ENCODE measurements at places on chromosomes 1 and 21.

- DNase-seq, result no peak
These were observed 64.7 kb downstream of the SCCPDH start for GRCh38 chr1:246788895-246789338.

- peak; percentile 56 for DNase-seq
These were observed 21.0 kb upstream of the ARTN start for GRCh38 chr1:43912607-43913006.

GRCh38 chr1:3868464-3869006 lies 11.3 kb downstream of the DFFB start:
- DNase-seq, result no peak

DNA sequence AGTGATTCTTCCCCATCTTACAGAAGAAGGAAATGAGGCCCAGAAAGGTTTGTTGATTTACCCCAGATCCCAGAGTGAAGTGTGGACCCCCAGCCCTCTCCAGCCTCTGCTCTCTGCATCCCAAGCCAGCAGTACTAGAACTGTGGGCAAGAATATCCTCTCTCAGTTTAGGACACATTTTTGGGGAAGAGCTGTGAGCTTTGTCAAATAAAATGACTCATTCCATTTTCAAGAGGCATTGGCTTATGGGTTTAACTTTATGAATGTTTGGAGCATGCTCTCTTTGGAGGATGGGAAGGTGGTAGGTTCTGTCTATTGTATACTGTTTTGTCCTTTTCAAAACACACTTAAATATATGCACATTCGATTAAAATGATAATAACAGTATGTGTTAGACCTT lies 70.6 kb upstream of the CNTN2 start:
- no peak for DNase-seq

- DNase-seq, result no peak
These were observed 15.1 kb downstream of the MIGA1 start for GRCh38 chr1:77794550-77794949.

DNA sequence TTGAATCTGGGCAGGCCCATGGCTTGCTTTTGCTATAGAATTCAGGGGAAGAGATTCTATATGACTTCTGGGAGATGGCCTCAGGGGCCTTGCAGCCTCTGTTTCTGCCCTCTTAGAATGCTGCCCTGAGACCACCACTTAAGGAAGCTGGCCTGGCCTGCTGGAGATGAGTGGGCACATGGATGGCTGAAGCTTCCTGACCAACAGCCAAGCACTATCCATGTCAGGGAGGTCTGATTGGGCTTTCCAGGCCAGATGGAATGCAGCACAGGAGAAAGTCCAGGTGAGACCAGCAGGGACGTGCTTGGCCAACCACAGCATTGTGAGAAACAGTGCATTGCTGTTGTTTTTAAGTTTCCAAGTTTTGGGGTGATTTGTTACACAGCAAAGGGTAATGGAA lies 308.1 kb downstream of the PTPRU start:
- no peak for DNase-seq

DNA sequence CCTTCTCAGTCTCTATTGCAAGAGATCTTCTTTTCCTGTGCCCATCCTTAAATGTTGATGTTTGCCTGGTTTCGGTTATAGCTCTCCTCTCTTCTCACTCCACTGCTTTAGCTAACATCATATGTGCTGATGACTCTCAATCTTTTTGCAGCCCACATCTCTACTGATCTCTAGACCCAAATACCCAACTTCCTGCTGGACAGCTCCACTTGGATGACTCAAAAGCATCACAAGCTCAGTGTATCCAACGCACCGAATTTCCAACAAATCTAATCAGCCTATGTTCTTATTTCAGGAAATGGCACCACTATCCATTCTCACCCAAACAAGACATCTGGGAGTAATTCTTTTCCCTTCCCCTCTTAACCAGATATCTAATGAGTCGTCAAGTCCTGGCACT lies 79.1 kb upstream of the ARTN start:
- no peak for DNase-seq

- DNase-seq, result no peak
These were observed 201.4 kb upstream of the BRINP3 start for GRCh38 chr1:190679044-190679443.

DNA sequence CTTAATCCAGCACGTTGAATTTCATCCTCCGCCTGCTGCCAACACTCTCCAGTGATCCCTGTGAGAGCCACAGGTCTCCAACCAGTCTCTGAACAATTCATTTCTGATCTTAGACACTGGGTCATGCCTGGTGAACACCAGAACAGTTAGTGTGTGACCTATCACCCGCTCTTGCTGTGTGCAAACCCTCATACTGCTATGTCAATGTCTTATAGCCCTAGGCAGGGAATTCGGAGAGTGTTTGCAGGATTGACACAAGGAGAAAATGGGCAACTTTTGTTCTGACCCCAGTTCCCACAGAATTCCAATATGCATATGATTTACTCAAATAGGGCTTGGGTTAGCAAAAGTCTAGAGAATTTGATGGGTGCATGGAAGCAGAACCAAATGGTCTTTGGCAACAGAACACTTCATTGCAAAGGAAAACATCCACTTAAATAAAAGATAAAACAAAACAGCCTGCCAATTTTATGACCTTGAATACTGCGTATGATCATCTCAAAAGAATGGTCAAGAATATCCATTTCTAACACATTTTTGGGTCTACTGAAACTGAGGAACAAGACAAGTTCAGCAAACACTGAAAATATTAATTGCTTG lies 23.0 kb upstream of the GUCA2B start:
- DNase-seq, result no peak

DNA sequence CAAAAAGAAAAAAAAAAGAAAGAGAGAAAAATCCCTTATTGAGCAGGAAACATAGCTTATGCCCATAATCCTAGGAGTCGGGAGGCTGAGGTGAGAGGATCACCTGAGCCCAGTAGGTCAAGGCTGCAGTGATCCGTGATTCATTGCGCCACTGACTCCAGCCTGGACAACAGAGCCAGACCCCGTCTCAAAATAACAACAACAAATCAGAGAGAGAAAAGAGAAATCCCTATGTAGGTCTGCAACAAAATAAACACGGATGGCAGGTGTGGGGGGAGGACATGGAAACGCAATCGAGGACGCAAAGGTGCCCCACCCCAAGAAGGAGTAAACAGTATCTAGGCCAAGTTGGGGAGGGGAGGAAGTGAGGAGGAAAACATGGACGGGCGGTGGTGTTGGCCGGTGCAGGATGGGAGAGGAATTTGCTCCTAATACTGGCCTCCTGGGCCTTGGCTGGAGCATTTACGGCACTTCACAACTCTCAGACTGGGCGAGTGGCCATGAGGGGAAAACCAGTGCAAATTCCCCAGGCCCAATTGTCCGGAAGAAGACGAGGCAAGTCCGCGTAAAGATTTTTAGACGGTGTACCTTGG lies 609 bp upstream of the CHTOP start:
- DNase-seq, result no peak

- DNase-seq, result no peak
These were observed 83.8 kb upstream of the ACTL8 start for GRCh38 chr1:17671314-17671705.

DNA sequence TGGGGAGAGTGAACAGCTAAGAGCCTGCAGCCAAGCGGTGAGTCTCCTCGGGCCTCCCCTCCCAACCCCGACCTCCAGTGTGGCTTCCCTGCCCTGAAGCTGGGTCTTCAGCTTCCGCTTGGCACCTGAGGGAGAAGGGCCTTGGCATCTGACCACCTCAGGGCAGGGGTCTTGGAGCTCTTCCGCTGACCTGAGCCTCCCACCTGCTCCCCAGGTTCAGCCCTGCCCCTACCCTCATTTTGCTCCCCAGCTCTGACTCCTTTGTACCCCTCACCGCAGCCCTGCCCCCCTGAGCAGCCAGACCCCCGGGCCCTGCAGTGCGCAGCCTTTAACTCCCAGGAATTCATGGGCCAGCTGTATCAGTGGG lies 4.9 kb downstream of the ADAMTSL4 start:
- DNase-seq, result no peak

DNA sequence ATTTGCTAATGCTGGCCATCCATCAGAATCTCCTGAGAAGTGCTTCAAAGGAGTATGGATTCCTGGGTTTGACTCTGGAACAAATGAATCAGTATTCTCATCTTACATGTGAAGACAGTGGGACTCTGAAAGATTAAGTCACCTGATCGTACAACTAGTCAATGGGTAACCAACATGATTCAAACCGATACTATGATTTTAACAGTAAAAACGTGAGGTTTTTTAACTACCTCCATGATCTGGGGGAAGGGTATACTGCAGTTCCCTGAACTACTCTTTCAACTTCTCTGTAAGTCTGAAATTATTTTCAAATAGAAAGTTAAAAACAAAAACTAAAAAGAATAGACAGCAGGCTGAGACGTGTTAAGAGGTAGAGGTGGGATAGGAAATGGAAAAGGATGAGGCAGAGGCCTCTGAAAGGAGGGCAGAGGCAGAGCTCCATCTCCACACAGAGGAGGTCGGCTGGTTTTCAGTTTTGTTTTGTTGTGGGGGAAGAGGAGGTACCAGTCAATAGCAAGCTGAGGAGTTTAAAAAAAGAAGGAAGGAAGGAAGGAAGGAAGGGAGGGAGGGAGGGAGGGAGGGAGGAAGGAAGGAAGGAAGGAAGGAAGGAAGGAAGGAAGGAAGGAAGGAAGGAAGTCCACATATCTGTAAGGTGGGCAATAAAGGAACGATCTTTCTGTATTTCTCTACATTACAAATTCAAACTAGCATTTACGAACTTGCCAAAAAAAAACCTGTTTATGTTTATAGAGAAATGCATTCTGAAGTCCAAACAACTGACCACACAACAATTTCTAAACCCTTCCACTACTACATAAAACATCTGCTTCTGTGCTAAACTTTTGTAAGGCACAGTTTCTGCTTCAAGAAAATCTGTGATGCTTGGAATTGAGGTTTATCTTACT lies 213.1 kb downstream of the RERE start:
- no peak for DNase-seq

GRCh38 chr1:94805912-94806311 lies 14.2 kb upstream of the SLC44A3 start:
- DNase-seq, result no peak

DNA sequence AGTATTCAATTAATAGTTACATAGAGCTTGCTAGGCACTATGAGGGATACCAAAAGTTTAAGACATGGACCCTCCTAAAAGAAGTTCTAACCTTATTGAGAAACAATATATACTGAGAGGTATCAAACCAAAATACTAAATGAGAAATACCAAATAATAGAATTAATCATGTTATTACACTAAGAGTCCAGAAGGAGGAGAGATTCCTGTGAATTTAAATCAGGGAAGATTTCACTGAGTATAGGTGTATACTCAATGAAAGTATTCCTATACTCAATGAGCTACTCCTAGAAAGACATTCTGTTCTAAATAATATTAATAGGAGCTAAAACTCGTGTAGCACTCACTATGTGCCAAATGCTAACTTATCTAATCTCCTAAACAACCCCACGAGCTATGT lies 9.4 kb downstream of the CR1L start:
- DNase-seq, result no peak

- peak; percentile 0 for DNase-seq
These were observed 3.0 kb downstream of the ITLN2 start for GRCh38 chr1:160951443-160952128.

GRCh38 chr21:19540287-19540686 lies 1136.7 kb upstream of the TMPRSS15 start:
- DNase-seq, result no peak

GRCh38 chr1:10832703-10833102 lies 36.3 kb upstream of the CASZ1 start:
- DNase-seq, result no peak

DNA sequence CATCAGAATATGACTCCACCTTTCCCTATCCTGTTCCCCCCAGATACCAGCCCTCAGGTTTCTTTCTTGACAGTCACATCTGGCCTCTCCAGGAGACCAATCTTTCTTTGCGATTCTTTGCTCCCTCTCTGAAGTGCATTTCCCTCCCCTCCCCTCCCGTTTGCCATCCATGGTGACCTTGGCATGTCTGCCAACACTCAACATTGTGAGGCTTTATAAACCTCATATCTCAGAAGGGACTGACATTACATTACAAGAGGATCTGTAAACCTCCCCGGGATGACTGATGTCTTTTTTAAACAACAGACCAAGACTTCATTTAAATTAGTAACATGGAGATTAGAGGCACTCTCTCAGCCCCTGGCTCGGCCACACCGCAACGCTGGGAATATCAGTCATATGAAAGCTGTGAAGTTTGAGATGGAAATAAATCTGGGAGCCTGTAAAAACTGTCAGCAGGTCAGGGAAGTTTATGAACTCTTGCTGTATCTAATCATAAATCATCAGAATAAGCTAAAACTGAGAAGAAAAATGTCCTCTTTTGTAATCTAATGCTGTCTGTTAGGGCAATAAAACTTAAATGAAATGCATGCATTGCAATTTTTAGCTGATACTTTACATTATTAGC lies 401.7 kb upstream of the PROX1 start:
- DNase-seq, result no peak

- no peak for DNase-seq
These were observed 208.7 kb upstream of the DPYD start for GRCh38 chr1:98129491-98129890.

DNA sequence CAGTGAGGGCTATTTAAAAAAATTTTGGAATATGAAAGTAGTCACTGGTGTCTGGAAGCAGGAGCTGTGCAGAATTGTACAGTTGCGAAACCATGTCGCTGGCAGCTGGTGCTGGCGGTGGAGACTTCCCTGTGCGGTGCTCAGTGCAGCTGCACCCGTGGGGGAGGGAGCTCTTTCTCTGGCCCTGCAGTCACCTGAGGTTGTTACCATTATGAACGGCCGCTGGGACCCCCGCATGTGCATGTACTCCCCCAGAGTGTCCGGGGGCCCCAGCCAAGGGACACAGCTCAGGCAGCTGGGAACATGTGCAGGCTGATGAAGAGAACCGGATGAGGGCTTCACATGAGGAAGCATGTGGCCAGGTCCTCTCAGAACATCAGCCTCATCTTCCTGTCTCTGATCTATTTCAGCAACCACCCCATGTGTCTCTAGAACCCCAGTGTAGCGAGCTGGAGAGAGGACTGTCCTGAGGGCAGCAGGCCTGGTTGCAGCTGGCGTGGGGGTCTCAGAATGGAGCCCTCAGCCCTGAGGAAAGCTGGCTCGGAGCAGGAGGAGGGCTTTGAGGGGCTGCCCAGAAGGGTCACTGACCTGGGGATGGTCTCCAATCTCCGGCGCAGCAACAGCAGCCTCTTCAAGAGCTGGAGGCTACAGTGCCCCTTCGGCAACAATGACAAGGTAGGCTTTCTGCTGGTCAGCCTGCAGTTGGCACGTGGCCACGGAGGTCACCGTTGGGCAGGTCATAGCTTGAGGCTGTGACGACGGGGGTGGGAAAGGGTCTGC lies at the start of gene TRPM2:
TSS of gene TRPM2 (plus strand) at position 431 of the 780 bp plus-strand sequence. CDS start at position 511, 80 bp downstream.
- DNase-seq, result no peak

Data from AG09319 (cell line).